ENCODE measurements at places on chromosomes 1 and 21. TPM values are rescaled to one million over a fixed set of nuclear protein-coding genes. Genes with fewer than 3 reads are reported as not detected.

The SPRR2E gene
- not detected for polyA plus RNA-seq

The TNFSF4 gene
- polyA plus RNA-seq, result 25.9 TPM

The DNAJC11 gene
- 38.2 TPM for polyA plus RNA-seq

The IL20 gene
- not detected for polyA plus RNA-seq

The KRTAP19-6 gene
- polyA plus RNA-seq, result not detected

The CAPN9 gene
- not detected for polyA plus RNA-seq

The AJAP1 gene
- polyA plus RNA-seq, result not detected

DNA sequence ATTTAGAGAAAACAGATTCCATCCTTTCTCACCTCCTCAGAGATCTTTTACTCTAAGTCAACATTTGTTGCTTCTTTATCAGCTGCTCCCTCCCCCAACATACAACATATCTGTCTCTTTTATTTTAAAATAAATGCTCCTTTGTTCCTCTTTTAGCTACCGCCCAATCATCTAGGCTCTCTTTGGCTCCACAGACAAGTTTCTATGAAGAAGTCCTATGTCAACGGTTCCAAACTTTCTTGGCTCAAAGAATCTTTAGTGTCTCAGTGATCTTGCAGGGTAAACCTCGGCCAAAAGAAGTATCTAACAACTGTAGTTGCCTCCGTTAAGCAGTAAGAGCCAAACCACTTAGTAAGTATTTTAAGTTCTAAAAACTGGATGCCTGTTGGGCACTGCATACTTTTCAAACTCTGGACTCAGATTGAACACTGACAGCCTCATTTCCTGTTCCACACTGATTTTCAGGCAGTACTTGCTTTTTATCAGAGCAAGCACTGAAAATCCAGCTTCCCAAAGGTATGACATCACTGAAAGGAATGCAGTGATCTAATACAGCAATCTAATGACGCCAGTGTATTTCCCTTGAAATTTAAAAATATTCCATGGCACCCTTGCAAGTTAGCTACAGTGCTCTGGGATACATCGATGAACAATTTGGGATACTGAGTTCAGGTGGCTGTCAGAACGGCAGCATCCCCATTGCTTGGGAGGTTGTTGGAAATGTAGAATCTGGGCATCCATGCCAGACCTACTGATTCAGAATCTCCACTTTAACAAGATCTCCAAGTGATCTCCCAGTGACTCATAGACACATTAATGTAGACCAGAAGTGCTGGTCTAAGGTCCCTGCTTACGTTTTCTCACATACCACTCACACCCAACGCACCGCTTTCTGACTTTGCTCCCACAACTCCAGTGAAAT is 26.8 kb downstream of the EGLN1 start:
- DNase-seq, result no peak
- peak overlapping the region; percentile 10 for H3K4me3 ChIP-seq
- H3K36me3 ChIP-seq, result peaks cover 3% of the 10 kb centered on the region
- H3K4me1 ChIP-seq, result peaks cover 12% of the 10 kb centered on the region
- H3K27me3 ChIP-seq, result no peaks in the 10 kb centered on the region

DNA sequence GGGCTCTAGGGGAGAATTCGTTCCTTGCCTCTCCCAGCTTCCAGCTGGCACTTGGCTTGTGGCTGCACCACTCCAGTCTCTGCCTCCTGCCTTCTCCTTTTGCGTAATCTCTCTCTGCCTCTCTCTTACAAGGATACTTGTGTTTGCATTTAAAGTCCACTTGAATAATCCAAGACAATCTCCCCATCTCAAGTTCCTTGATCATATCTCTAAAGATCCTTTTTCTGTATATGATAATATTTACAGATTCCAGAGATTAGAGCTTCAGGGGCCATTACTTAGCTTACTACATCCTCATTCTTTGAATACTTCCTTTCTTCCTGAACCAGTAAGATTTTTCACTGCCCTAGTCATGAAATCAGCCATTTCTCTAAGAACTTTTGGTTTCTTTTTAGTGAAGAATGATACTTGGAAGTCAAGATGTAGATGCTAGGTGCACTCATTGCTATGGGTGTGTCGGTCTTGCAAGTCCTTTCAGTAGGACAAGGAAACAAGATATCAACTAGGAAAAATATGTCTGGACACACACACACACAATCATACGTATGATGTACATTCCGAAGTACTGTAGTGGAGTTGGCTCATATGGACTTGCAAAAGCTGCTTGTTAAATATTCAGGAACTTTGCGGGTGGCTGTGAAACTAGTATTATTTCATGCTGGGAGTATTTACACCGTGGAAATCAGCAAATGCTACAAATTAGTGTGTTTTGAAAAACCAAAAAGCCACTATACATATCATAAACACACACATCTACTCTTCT is 20.8 kb upstream of the RLF start:
- H3K4me1 ChIP-seq, result no peaks in the 10 kb centered on the region
- no peaks in the 10 kb centered on the region for H3K36me3 ChIP-seq
- H3K27me3 ChIP-seq, result no peaks in the 10 kb centered on the region

GRCh38 chr1:22053017-22053860 is 730 bp downstream of the CDC42 start:
- H3K27ac ChIP-seq, result peak overlapping the region; percentile 88
- DNase-seq, result peak; percentile 88
- no peaks in the 10 kb centered on the region for H3K27me3 ChIP-seq
- peaks cover 30% of the 10 kb centered on the region for H3K36me3 ChIP-seq
- peaks cover 5% of the 10 kb centered on the region for H3K4me1 ChIP-seq

DNA sequence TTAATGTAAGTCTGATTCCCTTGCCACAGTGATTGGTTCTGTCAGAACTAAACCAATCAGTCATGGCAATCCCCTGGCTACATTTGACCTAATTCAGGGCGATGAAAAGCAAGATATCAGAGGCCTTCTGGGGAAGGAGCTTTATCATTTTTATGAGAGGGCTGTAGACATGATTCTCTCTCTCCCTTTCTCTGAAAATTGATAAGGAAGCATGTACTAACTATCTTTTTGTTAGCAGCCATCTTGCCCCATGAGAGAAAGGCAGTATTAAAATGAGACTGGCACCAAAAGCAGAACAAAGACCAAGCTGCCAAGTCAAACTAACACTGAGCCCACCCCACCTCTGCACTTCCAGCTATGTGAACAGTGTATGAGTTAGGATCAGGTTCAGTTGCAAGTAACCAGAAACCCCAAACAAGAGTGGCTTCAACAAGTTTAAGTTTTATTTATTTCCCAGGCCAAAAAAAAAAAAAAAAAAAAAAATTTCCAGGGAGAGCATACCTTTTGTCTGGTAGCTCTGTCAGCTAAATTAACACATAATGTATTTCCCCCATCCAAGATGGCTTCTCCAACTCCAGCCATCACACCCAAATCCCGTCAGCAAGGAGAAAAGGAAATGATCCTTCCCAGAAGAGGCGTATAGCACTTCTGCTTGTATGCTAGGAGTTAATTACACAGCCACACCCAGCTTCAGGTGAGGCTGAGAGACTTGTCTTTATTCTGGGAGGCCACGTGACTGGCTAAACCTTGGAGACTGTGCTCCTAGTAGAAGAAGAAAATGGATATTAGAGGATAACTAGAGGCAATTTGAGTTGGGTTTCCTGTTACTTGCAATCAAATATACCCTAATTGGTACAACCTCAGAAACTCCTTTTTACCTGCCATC is 105.8 kb upstream of the RALGPS2 start:
- no peak overlapping the region for H3K27ac ChIP-seq
- no peaks in the 10 kb centered on the region for H3K4me1 ChIP-seq
- no peak overlapping the region for H3K4me3 ChIP-seq
- DNase-seq, result no peak
- no peaks in the 10 kb centered on the region for H3K27me3 ChIP-seq
- no peaks in the 10 kb centered on the region for H3K36me3 ChIP-seq

DNA sequence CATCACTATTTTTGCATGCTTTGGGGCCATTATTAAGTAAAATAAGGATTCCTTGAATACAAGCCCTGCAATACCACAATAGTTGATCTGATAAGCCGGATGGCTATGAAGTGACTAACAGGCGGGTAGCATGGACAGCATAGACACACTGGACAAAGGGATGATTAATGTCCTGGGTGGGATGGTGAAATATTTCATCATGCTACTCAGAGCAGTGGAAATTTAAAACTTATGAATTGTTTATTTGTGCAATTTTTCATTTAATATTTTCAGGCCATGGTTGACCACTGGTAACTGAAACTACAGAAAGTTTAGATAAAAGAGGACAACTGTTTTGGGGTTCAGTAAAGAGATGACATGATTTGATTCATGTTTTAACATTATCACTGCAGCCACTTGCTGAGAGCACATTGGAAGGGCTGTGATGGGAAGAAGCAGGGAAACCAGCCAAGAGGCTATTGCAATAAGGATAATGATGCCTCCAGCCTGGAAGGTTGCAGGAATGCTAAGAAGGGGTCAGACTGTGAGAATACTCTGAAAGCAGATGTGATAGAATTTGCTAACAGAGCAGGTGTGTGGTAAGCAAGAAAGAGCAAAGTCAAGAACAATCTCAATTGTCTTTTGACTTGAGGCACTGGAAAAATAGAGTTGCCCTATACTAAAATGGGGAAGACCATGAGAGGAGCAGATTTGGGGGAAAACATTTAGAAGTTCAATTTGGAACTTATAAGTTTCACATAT is 62.5 kb upstream of the TNFSF4 start:
- H3K27me3 ChIP-seq, result no peaks in the 10 kb centered on the region
- peak; percentile 4 for DNase-seq
- H3K4me3 ChIP-seq, result no peak overlapping the region
- H3K36me3 ChIP-seq, result no peaks in the 10 kb centered on the region

DNA sequence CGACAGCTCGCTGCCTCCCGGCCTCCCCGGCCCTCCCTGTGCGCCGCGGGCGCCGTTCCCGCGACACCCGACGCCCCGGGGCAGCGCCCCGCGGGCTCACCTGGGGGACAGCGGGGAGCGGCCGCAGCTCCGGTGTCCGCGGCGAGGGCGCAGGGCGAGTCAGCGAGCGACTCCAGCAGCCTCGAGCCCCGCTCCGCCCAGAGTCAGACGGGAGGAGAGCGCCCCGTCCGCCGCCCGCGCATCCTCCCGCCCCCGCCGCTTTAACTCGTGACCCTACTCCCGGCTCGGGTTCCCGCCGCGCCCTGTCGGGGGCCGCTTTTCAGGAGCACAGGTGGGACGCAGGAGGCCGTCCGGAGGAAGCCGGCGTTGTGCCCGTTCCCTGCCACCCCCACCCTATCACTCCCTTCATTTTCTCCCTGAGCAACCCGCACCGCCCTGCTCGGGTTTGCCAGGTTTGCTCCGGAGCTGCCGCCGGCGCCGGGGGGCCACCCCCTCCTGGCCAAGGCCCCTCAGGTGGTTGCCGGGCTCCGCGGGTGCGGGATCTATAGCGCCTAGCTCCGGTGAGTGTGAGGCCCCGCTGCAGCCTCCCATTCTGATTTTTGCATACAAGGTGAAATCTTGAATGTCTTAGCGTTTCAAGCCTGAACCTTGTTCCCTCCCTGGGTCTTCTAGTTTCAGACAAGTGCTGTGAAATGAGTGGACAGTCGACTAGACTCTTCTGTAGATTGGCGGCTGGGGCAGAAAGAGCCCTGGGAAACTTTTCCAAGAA is at the start of gene MCOLN3:
MCOLN3 (minus strand) TSS at position 205 of the 769 bp plus-strand sequence. CDS start 3,140 bp downstream, outside the sequence.
- peak; percentile 59 for DNase-seq
- no peaks in the 10 kb centered on the region for H3K4me1 ChIP-seq
- H3K27ac ChIP-seq, result no peak within 1 kb of the TSS
- H3K36me3 ChIP-seq, result no peaks in the 10 kb centered on the region
- H3K27me3 ChIP-seq, result peaks cover 67% of the 10 kb centered on the region

GRCh38 chr1:220203816-220204215 is 68.4 kb downstream of the RAB3GAP2 start:
- H3K4me1 ChIP-seq, result no peaks in the 10 kb centered on the region
- peaks cover 52% of the 10 kb centered on the region for H3K36me3 ChIP-seq
- DNase-seq, result no peak
- H3K27ac ChIP-seq, result no peak overlapping the region
- H3K4me3 ChIP-seq, result no peak overlapping the region
- no peaks in the 10 kb centered on the region for H3K27me3 ChIP-seq

GRCh38 chr1:28494737-28495136 is 11.1 kb upstream of the RCC1 start:
- no peaks in the 10 kb centered on the region for H3K4me1 ChIP-seq
- H3K27me3 ChIP-seq, result no peaks in the 10 kb centered on the region
- H3K4me3 ChIP-seq, result no peak overlapping the region
- H3K36me3 ChIP-seq, result peaks cover 72% of the 10 kb centered on the region
- no peak overlapping the region for H3K27ac ChIP-seq

- no peaks in the 10 kb centered on the region for H3K27me3 ChIP-seq
- no peaks in the 10 kb centered on the region for H3K36me3 ChIP-seq
- peak overlapping the region; percentile 39 for H3K27ac ChIP-seq
- no peak overlapping the region for H3K4me3 ChIP-seq
- no peaks in the 10 kb centered on the region for H3K4me1 ChIP-seq
Measured at GRCh38 chr1:193322211-193322610, 135.8 kb upstream of the B3GALT2 start.

- peak overlapping the region; percentile 27 for H3K27ac ChIP-seq
- no peaks in the 10 kb centered on the region for H3K27me3 ChIP-seq
- DNase-seq, result no peak
- no peaks in the 10 kb centered on the region for H3K36me3 ChIP-seq
Measured at GRCh38 chr1:170168265-170168664, 22.5 kb downstream of the NTMT2 start.

- no peaks in the 10 kb centered on the region for H3K4me1 ChIP-seq
- H3K27ac ChIP-seq, result no peak overlapping the region
- no peaks in the 10 kb centered on the region for H3K36me3 ChIP-seq
- no peaks in the 10 kb centered on the region for H3K27me3 ChIP-seq
- DNase-seq, result no peak
Measured at GRCh38 chr1:244998717-244999346, 134.5 kb upstream of the HNRNPU start.

DNA sequence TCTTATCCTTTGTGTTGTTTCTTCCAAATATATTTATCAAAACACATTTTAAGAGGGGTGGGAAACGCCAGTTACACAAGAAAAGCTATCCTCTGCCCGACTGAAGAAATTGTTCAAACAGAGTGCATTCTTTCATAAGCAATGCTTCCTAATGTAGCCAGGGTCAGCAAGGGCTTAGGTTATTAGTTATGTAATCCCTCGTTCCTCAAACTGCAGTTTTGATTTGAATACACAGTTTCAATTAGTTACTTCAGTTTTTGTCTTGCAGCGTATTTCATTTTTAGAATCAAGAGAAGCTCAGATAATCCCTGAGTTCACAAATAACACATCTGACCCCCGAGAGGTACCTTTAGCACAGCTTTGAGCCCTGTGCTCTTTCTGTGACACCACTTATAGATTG is 141.7 kb upstream of the NRIP1 start:
- H3K27ac ChIP-seq, result no peak overlapping the region
- no peaks in the 10 kb centered on the region for H3K36me3 ChIP-seq
- H3K4me3 ChIP-seq, result no peak overlapping the region

GRCh38 chr1:60156371-60156770 is 82.8 kb upstream of the C1orf87 start:
- no peak overlapping the region for H3K27ac ChIP-seq
- DNase-seq, result no peak
- H3K4me1 ChIP-seq, result peaks cover 3% of the 10 kb centered on the region
- H3K36me3 ChIP-seq, result no peaks in the 10 kb centered on the region
- H3K27me3 ChIP-seq, result no peaks in the 10 kb centered on the region

DNA sequence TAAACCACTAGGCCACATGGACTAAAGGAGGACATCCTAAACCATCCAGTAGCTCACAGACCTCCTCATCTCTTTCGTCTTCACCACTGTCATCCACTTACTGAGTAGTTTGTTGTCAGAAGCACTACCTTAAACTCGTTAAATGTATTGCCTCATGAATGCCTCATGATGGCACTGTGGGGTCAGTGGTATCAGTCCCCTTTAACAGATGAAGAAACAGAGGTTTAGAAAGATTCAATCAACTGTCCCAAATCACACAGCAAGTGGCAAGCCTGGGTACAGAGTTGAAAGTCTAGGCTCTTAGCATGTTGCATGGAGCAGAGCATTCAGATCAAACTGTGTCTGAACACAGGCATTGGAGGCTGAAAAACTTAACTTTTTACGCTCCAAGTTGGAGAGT is 183.6 kb upstream of the KIAA0040 start:
- no peaks in the 10 kb centered on the region for H3K4me1 ChIP-seq
- 0 out of 2 replicates have a peak overlapping the region, but pooled peaks have one; percentile 28 for H3K27ac ChIP-seq
- H3K4me3 ChIP-seq, result no peak overlapping the region
- DNase-seq, result peak; percentile 36
- no peaks in the 10 kb centered on the region for H3K27me3 ChIP-seq
